ENCODE measurements at places on chromosomes 11 and 22.

DNA sequence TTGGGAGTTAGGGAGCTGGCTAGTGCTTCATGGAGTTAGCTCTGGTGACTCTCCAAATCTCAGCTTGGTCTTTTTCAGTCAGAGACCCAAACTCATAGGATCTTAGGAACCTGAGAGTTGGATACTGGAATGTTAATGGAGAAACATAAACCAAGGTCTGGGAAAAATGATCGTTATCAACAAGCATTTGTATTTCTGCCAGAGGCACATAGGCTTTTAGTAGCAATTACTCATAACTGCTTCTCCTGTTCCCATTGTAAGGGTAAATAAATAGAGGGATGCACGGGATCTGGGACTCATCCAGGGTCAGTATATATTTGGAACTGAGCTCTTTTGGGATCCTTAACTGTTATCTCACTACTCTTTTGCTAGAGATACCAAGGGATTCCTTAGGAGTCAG, 4.8 kb downstream of the BARX2 start:
- no peak for DNase-seq

- DNase-seq = no peak
Observed at GRCh38 chr11:118971646-118972045, at the start of gene FOXR1. Gene FOXR1 (plus strand): TSS chr11:118971761. CDS start chr11:118971932, 171 bp downstream.

- no peak for DNase-seq
Observed at GRCh38 chr22:37274380-37274862, 7.9 kb upstream of the CYTH4 start.

- DNase-seq = no peak
Observed at GRCh38 chr11:12087075-12088004, 23.1 kb upstream of the MICAL2 start.

DNA sequence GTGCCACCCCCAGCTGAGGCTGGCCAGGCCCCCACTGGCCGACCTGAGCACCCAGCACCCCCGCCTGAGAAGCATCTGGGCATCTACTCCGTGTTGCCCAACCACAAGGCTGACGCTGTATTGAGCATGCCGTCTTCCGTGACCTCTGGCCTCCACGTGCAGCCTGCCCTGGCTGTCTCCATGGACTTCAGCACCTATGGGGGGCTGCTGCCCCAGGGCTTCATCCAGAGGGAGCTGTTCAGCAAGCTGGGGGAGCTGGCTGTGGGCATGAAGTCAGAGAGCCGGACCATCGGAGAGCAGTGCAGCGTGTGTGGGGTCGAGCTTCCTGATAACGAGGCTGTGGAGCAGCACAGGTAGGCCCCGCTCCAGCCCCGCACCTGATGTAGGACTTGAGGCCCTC, 4.7 kb downstream of the ZBTB16 start:
- DNase-seq = no peak

GRCh38 chr11:65427691-65428577, 5.3 kb downstream of the NEAT1 start:
- no peak for DNase-seq

Measured in NCI-H146 (cell line).